Naive thymus-derived CD4-positive, alpha-beta T cell (primary cell): ENCODE measurements at places on chromosomes 12 and 14. TPM values are rescaled to one million over a fixed set of nuclear protein-coding genes. Genes with fewer than 3 reads are reported as not detected.

DNA sequence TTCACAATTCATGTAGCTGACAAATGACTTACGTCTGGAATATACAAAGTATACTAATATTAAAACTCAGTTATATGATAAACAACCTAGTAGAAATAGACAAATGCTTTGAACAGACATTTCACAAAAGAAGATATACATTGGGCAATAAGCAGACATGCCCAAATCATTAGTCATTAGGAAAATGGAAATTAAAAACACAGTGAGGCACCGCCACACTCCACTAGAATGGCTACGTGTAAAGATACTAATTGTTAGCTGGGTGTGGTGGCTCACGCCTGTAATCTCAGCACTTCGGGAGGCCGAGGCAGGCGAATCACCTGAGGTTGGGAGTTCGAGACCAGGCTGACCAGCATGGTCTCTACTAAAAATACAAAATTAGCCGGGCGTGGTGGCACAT lies 248.9 kb upstream of the TMEM132C start:
- no peak for DNase-seq

GRCh38 chr12:92539110-92539749 lies 163.6 kb upstream of the PLEKHG7 start:
- DNase-seq: no peak

FSCB gene
- total RNA-seq: not detected

DNA sequence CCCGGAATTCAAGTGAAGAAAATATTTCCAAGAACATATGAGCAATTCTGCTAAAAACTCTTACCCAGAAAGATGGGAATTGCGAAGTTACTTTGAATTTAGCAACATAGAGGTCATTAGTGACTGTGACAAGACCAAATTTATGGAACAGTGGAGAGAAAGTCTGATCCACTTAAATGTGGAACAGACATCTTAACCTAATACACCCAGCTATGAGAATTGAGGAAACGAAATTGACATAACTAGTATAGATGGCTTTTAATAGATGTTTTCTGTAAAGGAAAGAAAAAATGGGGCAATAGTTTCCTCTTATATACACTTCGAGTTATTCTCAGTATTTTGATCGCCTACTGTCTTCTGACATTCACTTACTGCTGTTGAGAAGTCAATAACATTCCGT lies 4.6 kb downstream of the OVCH1 start:
- no peak for DNase-seq

DNA sequence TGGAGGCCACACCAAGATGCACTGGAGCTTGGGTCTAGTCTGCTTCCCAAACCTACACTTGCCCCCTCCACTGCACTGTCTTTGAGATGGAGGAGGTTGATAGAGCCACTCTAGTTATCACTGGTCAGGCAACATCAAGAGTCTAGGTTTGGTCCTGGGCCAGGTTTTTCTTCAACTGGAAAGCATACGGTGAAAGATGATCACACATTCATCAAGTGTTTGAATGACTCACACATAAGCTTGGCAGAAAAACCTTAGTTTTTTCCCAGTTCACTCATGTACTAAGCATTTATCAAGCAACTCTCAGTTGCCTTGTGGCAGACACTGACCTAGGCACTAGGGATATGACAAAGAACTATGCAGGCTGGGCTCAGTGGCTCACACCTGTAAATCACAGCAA lies 84.5 kb downstream of the PLEKHG3 start:
- DNase-seq: no peak

GRCh38 chr12:52182384-52182783 lies 9.4 kb downstream of the KRT80 start:
- DNase-seq: no peak

DNA sequence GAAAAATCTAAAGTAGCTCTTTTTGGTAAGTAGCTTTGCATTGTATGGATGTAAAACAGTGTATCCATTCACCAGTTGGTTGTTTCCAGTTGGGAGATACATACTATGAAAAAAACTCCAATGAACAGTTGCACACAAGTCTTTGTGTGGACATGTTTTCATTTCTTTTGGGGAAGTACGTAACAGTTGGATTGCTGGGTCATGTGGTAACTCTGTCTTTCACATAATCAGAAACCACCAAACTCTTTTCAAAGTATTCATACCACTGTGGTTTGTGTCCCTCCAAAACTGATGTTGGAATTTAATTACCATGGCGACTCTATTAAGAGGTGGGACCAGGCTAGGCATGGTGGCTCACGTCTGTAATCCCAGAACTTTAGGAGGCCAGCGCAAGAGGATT lies 58.9 kb upstream of the RESF1 start:
- no peak for DNase-seq

- DNase-seq: no peak
Observed at GRCh38 chr14:60356906-60357550, 108.0 kb downstream of the PPM1A start.

TPH2 gene
- not detected for total RNA-seq

DNA sequence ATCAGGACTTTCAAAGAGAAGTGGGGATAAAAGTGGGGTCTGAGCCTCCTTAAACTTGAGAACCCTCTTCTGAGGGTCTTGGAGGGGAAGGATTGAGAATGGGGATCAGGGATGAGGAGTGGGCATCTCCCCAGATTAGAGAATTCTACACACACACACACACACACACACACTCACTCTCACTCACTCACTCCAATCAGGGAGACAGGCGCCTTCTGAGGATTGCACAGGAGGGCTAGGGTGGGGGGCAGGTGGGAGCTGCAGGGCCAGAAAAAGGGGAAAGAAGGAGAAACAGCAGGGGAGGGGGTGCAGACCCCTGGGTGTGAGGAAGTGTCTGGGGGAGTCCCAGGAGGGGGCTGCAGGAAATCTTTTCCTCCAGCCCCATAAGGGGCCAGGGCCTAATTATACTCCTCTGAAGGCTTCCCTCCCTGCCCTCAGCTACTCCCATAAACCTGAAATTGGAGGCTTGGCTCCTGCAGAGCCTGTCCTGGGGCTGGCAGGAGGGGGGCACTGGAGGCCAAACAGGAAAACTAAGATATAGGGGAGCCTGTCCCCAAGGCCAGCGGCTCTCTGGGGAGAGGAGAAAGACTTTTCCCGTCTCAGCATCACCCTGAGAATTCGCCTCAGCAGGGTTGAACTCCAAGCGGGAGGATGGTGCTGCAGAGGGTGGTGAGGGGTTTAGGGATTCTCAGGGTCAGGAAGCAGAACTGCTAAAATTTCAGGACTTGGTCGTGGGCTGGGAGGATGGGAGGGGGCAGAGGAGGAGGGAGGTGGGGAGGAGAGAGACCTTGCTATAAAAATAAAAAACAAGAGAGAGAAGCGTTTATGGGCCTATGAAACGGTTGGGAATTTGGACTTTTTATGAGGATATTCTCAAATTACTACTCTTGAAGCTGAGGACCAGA lies 1.6 kb downstream of the HOXC9 start:
- no peak for DNase-seq

DNA sequence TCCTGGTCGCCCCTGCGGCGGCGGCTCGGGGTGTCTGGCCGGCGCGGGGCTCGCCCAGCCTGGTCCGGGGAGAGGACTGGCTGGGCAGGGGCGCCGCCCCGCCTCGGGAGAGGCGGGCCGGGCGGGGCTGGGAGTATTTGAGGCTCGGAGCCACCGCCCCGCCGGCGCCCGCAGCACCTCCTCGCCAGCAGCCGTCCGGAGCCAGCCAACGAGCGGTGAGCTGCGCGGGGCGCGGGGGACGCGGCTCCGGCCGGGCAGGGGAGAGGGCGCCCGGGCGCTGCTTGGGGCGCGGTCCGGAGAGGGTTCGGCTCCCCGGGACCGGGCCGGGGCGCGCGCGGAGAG lies at the start of gene LGALS3:
LGALS3 (plus strand) TSS at position 167 of the 342 bp plus-strand sequence. CDS start 8,122 bp downstream, outside the sequence.
- DNase-seq: no peak

- DNase-seq: no peak
Observed at GRCh38 chr14:94048691-94049624, 22.8 kb downstream of the OTUB2 start.

PLEKHH1 gene
- 0.30 TPM for total RNA-seq

SLC17A8 gene
- not detected for total RNA-seq

FGD4 gene
- total RNA-seq: 13.7 TPM

NRIP2 gene
- total RNA-seq: not detected

- DNase-seq: peak; percentile 81
Observed at GRCh38 chr12:105235732-105236476, at the start of gene APPL2. Gene APPL2 (minus strand): TSS chr12:105236174. CDS start chr12:105236012, 162 bp downstream.

DNA sequence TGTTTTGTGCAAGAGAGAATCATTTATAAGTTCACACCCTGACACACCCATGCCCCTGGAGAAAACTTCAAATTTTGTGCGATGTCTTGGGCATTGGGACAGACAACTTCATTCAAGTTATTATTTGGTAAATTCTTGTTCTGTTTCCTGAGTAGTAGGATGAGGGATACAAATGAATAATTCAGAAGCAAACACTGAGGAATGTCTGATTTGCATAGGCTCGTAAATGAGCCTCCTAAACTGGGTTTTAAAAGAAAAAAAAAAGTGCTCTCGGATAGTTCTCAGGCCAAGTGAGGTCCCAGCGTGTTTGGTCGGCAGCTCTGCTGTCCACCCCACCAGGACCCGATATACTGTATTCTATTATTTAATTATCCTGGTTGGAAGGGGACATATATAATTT lies 134.7 kb upstream of the CPM start:
- DNase-seq: no peak

DNA sequence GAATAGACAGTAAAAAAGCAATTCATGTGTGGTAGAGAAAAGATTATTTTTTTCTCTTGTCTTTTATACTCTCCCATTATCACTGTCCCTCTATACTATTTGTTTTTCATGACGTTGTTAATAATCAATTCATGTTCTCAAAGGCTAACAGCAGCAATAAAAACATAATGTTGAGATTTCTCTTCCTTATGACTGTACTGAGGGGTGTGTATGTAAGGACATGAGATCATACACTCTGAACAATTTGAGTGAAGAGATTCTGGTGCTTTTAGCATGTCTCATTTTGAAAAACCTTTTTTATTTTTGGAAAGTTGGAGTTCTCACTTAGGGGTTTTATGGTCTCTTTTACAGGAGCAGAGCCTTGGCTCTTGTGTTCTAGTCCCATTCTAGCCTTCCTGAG lies 3.8 kb upstream of the TSPAN8 start:
- no peak for DNase-seq

GRCh38 chr12:22130671-22131070 lies 84.7 kb downstream of the CMAS start:
- no peak for DNase-seq

B4GALNT3 gene
- 11.8 and 12.2 TPM in 2 replicates for total RNA-seq

ASCL1 gene
- not detected for total RNA-seq

GPR65 gene
- 12.4 TPM for total RNA-seq

- no peak for DNase-seq
Observed at GRCh38 chr12:1838205-1838993, 18.0 kb downstream of the LRTM2 start.

DNA sequence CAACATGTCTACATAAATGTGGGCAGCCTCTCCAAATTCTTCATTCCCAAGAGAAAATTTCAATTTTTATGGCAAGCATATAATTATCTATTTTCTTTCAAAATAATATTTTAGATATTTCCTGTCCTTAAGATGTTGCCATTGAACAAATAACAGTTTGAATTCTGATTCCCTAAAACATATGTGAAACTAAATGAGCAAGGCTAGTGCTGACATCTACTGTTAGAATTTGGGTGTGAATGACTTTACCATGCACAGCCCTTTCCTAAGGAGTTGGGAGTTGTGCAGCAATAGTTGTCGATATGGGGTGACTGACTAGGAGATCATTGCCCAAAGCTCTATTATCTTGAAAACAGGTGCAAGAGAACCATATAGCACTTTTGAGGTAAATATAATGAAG lies 108.2 kb upstream of the SLC38A4 start:
- no peak for DNase-seq

GRCh38 chr12:52969828-52970569 lies 21.1 kb downstream of the KRT18 start:
- no peak for DNase-seq

- no peak for DNase-seq
Observed at GRCh38 chr12:89250213-89250612, 102.1 kb downstream of the DUSP6 start.

DNA sequence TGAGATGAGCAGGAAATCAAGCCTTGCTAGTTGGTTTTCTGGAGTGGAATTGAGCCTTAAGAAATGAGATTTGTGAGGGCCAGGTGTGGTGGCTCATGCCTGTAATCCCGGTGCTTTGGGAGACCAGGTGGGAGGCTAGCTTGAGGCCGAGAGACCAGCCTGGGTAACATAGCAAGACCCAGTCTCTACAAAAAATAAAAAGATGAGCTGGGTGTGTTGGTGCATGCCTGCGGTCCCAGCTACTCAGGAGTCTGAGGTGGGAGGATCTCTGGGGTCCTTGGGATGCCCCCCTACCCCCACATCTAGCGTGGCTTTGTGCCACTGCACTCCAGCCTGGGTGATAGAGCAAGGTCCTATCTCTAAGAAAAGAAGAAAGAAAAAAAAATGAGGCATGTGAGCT lies 104.2 kb upstream of the RTL1 start:
- DNase-seq: no peak

DNA sequence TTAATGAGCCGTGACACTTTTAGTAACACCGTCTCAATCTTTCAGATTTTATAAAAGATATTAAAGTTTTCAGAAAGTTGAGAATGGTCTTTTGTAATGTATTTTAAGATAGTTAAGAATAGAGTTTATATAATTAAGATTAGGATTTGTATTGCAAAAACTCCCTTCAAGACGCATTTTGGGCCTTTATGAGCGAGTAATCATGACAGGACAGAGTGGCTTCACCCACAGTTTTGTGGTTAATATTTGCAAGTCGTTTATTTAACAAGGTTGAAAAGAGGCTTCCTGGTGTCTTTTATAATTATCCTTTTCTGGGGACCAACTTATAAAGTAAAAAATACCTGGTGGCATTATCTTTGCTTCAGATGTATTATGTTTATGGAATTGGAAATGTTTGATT lies 44.0 kb downstream of the TRAF3 start:
- no peak for DNase-seq

PLCZ1 gene
- total RNA-seq: not detected

RNASE7 gene
- not detected in 2 replicates for total RNA-seq

OS9 gene
- 175 TPM for total RNA-seq

DNA sequence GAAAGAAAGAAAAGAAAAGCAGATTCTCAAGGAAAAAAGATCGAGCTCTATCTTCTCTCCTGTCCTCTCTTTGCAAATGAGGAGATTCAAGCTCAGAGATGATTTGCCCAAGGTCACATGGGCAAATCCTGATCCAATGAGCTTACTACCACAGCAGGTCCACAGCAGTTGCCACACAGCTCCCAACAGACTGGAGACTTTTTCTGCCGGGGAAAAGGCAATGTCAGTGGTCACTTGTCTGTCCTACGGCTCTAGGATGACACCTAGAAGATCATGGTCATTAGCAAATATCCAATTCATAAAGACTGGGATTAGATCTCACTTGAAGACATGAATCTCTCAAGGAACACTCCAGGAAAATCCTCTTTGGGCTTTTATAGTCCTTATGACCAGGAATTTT lies 58.8 kb downstream of the TTC7B start:
- DNase-seq: peak; percentile 5

LRRIQ1 gene
- not detected for total RNA-seq

- DNase-seq: no peak
Observed at GRCh38 chr12:29322157-29322556, 58.8 kb downstream of the ERGIC2 start.

GRCh38 chr12:59710964-59711363 lies 115.1 kb downstream of the SLC16A7 start:
- DNase-seq: no peak
